ENCODE measurements at places on chromosomes 6 and 20.

- peak; percentile 75 for DNase-seq
These were observed 22.0 kb upstream of the SLC2A12 start for GRCh38 chr6:134074151-134075055.

GRCh38 chr6:155461556-155461955 is 5.9 kb upstream of the NOX3 start:
- peak; percentile 19 for DNase-seq

- DNase-seq, result no peak
These were observed 18.4 kb upstream of the PARD6B start for GRCh38 chr20:50712771-50713656.

- peak; percentile 73 for DNase-seq
These were observed 43.3 kb downstream of the SLC2A10 start for GRCh38 chr20:46752728-46753127.

- no peak for DNase-seq
These were observed 303.4 kb downstream of the CENPW start for GRCh38 chr6:126643352-126643751.

DNA sequence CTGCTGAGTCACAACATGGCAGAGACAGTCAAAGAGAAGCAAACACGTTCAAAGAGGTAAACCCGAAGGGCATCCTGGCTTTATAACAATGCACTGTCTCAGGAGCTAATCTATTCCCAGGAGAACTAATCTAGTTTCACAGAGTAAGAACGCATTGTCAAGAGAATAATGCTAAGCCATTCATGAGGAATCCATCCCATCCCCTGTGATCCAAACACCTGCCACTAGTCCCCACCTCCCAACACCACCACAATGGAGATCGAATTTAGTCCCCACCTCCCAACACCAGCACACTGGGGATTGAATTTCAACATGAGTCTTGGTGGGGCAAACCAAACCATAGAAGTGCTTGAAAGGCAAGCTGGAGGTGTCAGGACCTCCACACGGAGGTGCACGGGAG is 231.5 kb upstream of the ID4 start:
- DNase-seq, result no peak

DNA sequence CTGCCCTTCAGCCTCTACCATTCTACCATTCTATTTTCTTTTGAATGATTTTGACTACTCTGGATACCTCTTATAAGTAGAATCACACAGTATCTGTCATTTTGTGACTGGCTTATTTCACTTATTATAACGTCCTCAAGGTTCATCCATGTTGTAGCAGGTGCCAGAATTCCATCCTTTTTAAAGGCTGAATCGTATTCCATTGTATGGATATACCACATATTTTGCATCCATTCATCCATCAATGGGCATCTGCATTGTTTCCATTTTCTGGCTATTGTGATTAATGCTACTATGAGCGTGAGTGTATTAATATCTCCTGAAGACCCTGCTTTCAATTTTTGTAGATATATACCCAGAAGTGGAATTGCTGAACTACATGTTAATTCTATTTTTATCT is 105.5 kb downstream of the SYNE1 start:
- no peak for DNase-seq

DNA sequence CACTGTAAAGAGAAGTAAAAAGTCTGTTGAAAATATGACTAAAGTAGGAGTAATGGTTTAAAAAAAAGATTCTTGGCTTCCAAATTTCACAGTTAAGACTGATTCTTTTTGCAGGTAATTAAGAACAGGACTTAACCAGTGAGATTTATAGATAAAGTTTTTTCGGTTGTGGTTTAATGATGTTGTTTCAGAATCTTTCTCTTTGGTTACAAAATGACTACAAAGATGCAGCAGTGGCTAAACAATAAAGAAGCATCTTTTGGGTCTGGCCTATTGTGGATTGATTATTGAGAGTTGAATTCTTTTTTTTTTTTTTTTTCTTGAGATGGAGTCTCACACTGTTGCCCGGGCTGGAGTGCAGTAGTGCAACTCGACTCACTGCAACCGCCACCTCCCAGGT is 109.7 kb downstream of the AKAP7 start:
- no peak for DNase-seq

DNA sequence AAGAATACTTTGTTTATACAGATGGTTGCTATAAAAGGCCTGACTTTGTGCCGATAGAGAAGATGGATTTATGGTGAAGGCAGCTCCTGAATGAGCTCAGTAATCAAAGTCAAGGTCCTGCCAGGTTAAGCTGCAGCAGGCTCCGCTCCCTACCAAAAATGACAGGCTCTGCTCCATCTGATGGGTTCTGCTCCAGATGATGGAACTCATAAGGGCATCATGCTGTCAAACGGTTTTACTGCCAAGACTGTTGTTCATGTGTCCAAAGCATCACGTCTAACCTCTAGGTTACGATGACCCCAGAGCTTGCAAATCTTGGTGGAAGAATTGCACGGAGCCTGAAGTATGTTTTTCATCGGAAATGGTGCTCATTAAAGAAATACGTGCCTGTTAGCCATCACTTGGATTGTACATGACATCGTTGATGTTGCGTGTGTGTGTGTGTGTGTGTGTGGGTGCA is 19.2 kb upstream of the PTGIS start:
- DNase-seq, result no peak

GRCh38 chr20:38343311-38344106 is 2.8 kb upstream of the LBP start:
- no peak for DNase-seq

GRCh38 chr20:62965363-62965771 is 12.9 kb downstream of the SLC17A9 start:
- no peak for DNase-seq

DNA sequence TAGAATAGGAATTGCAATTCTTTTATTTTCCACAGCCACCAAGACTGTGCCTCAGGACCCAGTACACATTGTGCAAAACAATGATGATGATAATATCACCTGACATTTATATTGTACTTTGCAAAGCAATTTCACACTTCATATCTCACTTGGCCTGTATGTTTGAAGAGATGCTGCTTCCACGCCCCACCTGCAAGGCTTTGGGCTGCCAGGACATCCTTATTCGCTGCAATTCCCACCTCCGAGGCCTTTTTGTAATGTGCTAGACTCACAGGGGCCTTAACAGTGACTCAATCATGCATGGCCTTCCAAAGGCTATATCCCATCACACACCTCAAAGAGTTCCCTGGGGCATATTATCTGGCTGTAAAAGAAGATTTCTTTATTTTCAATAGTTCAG is 200.9 kb downstream of the MYLK4 start:
- DNase-seq, result no peak

DNA sequence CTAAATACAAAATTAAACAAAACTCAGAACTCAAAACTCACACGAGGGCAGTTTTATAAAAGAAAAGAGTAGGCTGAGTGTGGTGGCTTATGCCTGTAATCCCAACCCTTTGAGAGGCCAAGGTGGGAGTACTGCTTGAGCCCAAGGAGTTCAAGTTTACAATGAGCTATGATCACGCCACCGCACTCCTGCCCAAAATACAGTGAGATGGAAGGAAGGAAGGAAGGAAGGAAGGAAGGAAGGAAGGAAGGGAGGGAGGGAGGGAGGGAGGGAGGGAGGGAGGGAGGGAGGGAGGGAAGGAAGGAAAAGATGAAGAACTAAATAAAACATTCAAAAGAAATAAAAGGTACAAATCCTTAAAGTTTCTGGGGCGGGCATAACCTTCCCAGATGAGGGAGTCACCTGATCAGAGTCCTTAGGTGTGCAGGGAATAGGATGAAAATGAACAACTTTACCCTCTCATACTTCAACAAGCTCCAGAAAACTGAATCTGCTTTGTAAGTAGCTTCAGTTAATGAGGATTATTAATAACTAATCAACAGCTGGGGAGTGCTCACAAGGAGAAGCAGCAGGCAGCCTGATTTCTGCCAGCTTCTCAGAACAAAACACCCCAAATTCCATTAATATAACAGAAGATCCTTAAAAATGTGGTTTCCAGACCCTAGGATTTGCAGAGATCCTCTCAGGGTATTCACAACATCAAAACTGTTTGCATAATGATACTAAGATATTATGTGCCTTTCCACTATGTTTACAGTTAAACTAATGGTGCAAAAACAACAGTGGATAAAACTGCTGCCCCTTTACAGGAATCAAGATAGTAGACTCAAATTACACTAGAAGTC is 21.8 kb downstream of the LMBRD1 start:
- DNase-seq, result no peak

DNA sequence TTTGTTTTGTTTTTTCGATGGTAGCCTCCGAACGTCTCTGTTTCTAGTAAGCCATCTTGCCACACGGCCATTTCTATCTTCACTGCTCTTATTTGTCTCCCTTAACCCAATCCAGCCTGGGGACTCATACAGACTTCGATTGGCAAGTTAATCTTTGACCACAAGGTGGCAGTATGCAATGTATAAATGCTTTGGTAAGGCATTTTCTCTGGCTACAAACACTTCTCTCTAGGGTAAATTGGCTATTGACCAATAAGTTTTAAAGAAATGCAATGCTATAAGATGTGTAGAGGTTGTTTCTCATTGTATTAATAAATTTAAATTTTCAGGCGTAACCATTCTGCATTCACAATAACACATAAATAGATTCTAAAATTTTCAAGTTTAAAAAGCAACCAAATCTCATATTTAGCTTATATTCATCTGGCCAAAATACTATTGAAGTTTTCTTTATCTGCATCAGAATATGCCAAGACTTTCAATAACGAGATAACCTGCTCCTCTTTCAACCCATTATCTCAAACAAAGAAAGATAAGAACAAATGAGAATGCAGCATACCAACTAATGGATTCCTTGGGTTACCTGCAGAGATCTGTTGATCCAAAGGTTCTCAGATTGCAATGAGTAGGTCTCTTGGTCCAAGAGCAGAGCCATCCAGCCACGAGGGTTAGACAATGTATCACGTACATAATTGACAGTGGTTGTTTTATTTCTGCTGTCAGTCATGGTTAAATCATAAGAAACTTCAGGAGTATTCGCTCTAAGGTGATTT is 231.9 kb downstream of the PKHD1 start:
- DNase-seq, result peak; percentile 23

DNA sequence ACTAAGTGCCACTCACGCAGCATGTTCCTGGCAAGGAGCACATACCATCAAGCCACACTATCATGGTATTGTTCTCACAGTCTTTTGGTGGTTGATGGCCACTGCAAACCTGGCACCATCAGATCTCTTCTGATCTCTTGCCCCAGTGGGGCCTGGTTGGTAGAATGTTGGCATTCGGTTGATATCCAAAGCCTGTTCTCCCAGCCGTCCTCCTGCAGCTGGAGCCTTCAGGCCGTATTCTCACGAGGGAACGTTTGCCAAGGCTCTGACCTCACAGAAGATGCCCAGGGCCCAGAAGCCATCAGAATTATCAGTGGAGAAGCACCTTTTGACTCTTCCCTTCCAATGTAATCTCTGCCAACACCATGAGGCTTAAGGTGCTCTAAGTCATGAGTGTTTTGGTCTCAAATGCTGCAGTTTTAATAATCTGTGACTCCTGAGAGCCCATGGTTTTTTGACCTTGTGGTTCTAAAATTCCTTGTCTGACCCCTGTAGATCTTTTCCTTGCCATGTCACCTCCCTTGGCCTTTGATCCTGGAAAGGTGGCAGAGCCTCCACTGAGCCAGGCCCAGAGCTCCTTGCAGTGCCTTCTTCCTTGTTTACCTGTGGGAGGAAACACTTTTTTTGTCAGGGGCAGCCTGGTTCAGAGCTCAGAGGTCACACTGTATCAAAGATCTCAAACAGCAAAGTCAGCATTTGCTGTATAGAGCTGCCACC is 27.8 kb downstream of the POFUT1 start:
- DNase-seq, result no peak

DNA sequence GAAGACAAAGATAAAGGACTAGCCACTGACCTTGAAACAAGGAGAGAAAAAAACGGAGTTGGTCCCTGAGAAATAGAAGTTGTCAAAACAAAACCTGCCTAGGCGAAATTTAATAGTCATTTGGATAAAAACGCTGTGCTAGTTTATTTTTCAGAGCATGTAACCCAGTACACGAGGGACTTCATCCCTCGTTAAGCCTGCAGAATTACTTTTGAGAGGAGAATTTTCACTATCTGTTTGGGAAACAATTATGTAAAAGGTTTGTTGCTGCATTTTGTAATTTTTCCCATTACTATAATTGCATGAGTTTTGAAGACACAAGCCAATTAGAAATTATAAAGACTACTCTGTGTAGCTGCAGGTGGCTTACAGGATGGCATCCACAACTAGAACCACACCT is 71.6 kb upstream of the MAP3K7 start:
- DNase-seq, result no peak

- DNase-seq, result no peak
These were observed 48.0 kb downstream of the SYTL3 start for GRCh38 chr6:158697811-158698210.

- no peak for DNase-seq
These were observed 179.0 kb upstream of the MAP3K7 start for GRCh38 chr6:90765895-90766294.

GRCh38 chr6:6588924-6589709 is 597 bp downstream of the LY86 start:
- DNase-seq, result no peak

DNA sequence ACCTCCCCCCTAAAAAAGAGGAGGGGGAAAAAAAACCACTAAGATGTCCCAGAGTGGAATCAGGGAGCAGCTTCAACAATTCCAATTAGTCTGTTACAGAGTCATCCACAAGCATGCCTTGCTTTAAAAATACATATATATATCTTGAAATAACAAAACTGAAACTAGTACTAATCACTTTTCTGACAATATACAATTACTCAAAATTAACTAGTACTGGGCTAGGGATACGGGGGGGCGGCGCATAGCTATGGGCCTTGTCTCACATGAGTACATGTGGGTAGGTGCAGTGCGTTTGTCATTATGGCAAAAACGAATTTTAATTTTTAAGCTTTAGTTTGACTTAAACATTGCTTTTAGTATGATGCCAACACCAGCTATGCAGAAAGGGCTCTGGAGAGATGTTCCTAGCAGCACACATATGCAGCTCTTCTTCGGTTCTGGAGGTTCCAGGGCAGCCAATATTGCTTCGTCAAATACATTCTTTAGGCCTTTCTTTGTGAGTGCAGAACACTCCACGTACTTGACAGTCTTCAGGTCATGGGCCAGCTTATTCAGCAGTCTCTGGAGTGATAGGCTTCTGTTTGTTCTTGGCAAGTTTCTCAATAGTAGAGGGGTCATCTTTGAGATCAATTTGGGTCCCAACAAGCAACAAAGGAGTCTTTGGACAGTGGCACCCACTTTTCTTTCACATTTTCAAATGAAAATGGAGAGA is 38.8 kb downstream of the ITCH start:
- DNase-seq, result no peak

- no peak for DNase-seq
These were observed 233.4 kb downstream of the CD109 start for GRCh38 chr6:73929405-73929804.

GRCh38 chr6:146990821-146991798 is 213.1 kb upstream of the STXBP5 start:
- DNase-seq, result no peak

GRCh38 chr20:10596710-10597121 is 77.1 kb downstream of the JAG1 start:
- DNase-seq, result no peak

DNA sequence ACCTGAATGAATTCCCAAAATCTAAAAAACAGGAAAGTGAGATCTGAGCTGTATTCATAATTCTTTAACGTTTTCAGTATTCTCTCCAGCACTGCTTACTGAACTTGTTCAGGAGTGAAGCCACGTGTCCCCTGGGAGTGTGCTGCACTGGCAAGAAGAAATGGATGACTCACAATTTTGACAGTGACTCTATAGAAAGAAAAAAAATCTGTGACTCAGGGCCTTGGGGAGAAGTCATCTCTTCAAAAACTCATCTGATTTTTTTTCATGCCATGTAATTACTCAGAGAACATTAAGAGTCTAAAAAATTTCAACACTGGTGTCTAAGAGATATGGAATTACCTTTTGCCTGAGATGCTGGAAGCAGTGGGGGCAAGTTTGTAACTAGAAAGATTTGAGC is 39.7 kb downstream of the ANKEF1 start:
- no peak for DNase-seq
